ENCODE measurements at places on chromosomes 7 and 10.

DNA sequence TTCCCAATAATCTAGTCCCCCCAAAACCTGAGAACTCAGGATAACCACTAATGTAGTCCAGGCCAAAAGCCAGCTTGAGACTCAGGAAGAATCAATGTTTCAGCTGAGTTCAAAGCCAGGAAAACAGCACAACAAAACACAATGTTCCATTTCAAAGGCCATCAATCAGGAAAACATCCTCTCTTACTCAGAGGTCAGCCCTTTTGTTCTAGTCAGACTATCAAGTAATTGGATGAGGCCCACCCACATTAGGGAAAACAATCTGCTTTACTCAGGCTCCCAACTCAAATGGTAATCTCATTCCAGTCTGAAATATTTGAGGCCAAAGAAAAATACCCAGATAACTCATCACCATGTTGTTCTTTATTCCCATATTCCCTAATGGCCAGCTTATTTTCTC lies 152.2 kb downstream of the SDHAF3 start:
- DNase-seq = no peak

DNA sequence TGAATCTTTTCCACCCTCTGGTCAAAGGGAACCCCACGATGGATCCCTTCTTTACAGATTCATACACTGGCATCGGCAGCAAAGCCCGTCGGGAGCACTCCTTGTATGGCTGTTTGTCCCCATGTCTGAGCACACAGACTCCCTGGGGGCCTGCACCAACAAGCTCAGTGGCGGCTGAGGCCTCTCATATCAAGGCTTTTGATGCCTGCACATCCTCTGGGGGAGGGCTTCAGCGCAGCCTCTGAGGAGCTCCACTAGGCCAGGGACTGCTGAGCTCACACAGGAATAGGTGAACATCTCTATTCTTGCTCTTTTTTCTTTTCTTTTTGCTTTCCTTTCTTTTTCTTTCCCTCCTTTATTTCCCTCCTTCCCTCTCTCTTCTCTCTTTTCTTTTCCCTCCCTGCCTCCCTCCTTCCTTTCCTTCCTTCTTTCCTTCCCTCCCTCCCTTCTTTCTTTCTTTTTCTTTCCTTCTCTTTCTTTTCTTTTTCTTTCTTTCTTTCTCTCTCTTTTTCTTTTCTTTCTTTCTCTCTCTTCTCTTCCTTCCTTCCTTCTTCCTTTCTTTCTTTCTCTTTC lies 174.6 kb downstream of the CCDC3 start:
- no peak for DNase-seq

GRCh38 chr10:21926358-21926925 lies 77.1 kb downstream of the DNAJC1 start:
- no peak for DNase-seq

DNA sequence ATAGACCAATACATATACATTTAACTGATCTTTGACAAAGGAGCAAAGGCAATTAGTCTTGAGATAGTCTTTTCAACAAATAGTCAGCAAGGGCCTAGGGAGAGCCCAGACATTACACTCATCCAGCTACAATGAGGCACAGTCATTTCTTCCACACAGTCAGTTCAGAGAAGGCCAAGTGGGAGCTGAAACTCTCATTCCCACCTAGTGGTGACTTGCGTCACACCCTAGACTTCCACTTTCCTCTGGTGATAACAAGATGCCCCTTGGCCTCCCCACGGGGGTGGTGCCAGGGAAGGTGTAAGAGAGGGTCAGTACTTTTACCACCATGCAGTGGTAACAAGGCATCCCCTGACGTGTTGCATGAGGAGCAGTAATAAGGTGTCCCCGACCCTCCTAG lies 8.0 kb downstream of the FRMPD2 start:
- no peak for DNase-seq

GRCh38 chr7:64945503-64946175 lies 42.6 kb downstream of the ZNF273 start:
- DNase-seq = no peak

- no peak for DNase-seq
Observed at GRCh38 chr7:16594676-16595075, 50.9 kb downstream of the ANKMY2 start.

DNA sequence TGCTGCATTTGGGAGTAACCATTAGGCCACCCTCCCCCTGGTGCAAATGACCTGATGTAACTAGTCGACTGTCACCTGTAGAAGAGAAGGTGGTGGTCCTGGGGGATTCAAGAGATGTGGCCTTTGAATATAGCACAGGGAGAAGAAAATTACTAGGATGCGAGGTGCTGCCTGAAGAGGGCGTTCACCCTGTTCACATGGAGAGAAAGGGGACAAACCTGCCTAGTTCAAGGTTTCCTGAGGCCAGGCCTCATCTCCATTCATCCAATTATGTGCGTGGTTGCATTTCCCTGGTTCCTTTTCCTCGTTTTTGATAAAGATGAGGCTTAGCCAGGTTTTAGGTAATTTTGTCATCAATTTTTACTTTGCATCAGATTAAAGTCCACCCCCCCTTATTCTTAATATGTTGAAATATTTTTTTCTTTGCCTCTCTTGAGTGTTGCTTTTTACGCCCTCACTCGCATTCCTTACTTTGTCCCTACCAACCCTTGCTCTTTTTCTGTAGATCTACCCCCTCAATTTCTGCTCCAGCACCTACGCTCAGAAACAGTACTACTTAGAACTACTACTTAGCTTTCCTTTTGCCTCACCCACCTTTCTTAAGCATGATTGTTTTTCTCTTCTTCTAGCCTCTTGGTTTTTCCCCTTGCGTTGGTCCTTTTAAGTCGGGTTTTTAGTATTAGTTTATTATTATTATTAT lies 13.7 kb downstream of the CLCN1 start:
- no peak for DNase-seq

- DNase-seq = no peak
Observed at GRCh38 chr7:132145466-132145865, 430.8 kb downstream of the PLXNA4 start.

GRCh38 chr7:42186151-42186550 lies 50.9 kb downstream of the GLI3 start:
- DNase-seq = no peak

GRCh38 chr10:126243971-126244370 lies 144.3 kb downstream of the ADAM12 start:
- DNase-seq = no peak

Data from brain pericyte (primary cell).